ENCODE measurements at places on chromosomes 5 and 9.

- DNase-seq: no peak
Observed at GRCh38 chr9:7287986-7288385, 511.6 kb downstream of the DMAC1 start.

DNA sequence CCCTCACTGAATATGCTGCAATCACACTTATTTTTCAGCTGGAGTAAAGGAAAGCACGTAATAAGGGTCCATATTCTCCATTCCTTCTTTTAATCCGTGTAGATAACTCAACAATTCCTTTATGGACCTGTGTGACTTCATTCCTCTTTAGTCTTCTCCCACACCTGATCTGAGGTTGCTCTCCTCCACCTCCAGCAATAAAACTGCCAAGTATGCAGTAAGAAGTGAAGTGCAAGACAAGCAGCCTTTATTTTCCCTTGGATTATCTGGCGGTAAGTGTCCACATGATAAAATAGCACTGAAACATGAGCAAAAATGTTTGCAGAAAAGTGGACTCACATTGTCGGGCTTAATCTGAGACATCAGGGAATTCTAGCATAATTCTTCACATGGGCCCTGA, 13.8 kb downstream of the DEPDC1B start:
- no peak for DNase-seq

GRCh38 chr5:76763136-76763535, 47.2 kb downstream of the F2R start:
- DNase-seq: no peak

GRCh38 chr9:32260151-32260862, 124.1 kb upstream of the ACO1 start:
- no peak for DNase-seq

- DNase-seq: no peak
Observed at GRCh38 chr9:34493972-34494535, 28.7 kb downstream of the ENHO start.

DNA sequence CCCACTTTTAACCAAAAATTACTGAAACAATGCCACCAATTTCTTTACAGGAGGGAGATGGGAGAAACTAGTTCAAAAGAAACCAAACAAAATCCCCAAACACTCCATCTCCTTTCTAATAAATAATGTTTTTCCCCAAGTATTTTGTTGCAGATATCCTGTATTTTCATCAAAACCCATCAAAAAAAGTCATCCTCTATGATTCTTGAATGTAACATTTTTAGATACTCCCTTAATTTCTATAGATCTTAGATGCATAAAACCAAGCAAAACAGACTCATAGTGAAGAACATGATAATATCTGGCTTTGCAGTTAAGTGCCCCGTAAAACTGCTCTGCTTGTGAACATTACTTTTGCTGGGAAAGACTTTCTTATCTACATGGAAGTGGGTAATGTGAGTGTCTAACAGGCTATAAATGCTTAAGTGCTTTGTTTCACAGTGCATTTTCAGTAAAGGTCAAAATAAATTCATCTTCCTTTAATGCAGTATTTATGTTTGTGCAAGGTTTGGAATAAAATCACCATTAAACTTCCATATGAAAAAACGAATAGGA, 77.3 kb upstream of the TBCA start:
- DNase-seq: no peak

DNA sequence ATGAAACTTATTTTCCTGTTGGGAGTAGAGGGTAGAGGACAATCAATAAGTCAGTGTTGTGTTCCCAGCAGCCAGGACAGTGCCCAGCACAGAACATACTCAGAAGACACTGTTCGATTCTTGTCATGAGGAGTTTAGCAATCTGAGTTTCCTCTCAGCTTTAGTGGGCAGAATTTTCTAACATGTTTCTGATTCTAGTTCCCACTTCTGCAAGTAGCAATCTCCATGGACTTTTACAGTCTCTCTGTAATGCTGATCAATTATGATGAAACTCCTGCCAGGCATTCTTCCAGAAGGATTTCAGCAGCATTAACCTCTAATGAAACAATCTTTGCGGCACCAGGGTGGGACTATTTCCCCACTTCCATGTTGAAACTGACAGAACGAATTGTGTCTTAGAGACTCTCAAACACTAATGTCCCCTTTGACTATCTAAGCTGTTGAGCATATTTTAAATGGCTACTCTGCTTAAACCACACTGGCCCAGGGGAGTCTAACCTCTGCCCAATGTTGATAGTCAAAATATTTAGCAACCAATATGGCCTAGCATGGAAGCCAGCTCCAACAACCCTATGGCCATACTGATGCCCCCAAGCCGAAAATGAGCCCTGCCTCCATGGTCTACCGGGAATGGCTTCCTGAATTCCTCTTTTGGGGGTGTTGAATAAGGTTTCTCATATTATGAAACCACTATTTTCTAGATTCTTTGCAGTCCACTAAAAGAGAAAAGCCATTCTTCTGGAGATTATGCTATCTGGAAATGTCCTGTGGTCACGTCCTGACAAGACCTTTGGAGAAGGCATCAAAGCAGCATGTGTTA, 484.3 kb downstream of the BNC2 start:
- DNase-seq: no peak

DNA sequence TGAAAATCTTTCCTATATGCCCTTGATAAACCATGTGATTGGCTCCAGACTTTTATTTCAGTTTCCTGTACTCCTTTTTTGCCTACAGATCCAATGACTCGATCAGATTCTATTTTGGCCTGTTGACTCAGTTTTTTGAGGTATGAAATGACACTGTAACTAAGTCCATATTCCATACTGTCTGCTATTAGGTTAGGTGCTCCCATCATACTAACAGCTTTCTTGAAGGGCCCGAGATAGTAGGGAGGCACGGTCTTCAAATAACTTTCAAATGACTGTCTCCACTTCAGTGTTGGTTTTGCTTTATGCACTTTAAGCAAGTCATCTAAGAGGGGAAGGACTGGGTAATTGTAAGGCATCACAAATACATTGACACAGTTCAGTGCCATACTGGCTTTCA, 295.4 kb upstream of the DAB2 start:
- no peak for DNase-seq

DNA sequence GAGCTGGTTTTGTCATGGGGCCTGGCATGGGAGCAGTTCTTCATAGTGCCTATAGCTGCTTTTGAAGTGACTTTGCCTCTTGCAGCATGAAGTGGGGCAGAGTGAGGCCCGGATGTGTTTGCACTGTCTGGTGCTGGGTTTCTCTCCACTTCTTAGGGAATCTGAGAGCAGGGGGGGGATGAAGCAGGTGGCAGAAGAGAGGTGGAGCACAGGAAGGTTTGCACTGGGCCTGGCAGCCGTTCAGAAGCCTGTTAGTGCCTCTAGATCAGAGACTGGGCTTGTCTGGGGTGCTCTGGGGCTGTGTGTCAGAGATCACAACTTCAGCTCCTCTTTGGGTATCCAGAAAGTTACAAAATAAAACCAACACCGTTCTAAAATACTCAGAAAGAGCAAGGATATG, 18.4 kb downstream of the USP20 start:
- no peak for DNase-seq

- peak; percentile 95 for DNase-seq
Observed at GRCh38 chr5:5340206-5340729, 82.2 kb upstream of the ICE1 start.

- peak; percentile 19 for DNase-seq
Observed at GRCh38 chr9:36721846-36722588, 149.3 kb downstream of the MELK start.

DNA sequence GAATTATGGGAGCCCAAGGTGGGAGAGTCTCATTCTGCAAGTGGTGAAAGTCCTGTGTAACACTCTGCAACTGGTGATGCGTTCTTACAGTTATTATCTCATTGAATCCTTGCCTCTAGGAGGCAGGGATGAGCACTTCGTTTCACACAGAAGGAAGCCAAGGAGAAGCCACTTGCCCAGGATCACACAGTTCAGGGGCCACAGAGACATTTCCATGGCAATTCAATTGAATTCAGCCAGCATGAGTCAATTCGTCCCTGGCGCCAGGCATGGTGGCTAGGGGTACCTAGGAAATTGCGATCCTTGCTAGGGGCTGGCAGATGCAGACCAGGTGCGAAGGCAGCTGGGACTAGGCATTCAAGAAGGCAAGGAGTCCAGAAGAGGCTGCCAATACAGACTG, 26.2 kb downstream of the LHX2 start:
- DNase-seq: no peak

- DNase-seq: no peak
Observed at GRCh38 chr9:93569621-93570174, 6.7 kb upstream of the PHF2 start.

DNA sequence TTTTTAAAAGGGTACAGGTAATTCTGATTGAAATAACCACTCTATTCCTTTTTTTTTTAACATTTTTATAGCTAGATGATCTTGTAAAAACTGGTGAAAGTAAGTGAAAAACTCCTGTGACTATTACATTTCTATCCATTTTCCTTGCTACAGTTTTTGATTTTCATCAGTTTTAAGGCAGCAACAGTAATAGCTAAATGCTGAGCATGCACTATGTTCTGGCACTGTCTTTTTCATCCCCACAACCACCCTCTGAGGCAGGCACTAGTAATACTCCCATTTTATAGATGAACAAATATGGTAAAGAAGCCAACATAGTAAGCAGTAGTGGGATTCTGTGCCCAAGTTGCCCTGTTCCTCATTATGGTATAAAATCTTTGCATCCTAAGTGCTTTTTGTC, 113.0 kb upstream of the IL7R start:
- DNase-seq: no peak

- DNase-seq: no peak
Observed at GRCh38 chr9:109320331-109320741, 523 bp downstream of the EPB41L4B start.

GRCh38 chr9:18482371-18482770, 8.4 kb downstream of the ADAMTSL1 start:
- DNase-seq: no peak

- DNase-seq: no peak
Observed at GRCh38 chr5:1686016-1686802, 113.4 kb downstream of the MRPL36 start.

DNA sequence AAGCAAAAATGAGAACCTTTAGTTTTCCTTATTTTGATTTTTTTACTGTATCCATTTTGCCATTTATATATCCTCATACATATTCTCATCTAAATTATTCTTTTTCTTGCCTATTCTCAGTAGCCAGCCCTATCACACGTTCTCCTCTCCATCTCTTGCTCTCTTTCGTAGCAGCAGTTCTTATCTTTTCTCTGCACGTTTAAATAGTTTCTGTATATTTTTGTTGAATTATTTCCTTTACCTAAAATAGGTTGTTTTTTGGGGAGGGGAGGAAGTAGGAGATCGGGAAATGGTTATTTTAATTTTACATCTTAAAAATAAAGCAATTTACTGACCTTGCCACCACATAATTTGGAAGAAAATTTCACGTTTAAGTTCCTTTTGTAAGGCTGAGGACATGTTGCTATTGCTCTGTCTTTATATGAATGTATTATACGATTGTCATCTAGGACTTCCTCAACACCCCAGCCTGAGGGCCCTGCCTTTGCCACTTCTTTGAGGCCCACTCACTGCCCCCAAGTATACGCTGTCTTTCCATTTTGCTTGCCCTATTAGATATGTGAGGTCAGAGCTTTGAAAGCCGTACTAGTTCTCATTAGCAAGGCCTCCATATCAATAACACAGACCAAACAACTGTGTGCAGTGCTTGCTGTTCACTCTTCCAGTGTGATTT, 140.3 kb downstream of the GNAQ start:
- DNase-seq: no peak

- no peak for DNase-seq
Observed at GRCh38 chr9:130158001-130158400, 14.2 kb upstream of the NCS1 start.

- no peak for DNase-seq
Observed at GRCh38 chr9:91882627-91883026, 67.4 kb downstream of the ROR2 start.

- DNase-seq: no peak
Observed at GRCh38 chr9:135608999-135609317, 30.4 kb downstream of the GLT6D1 start.

GRCh38 chr5:130251931-130252330, 347.7 kb downstream of the CHSY3 start:
- no peak for DNase-seq

DNA sequence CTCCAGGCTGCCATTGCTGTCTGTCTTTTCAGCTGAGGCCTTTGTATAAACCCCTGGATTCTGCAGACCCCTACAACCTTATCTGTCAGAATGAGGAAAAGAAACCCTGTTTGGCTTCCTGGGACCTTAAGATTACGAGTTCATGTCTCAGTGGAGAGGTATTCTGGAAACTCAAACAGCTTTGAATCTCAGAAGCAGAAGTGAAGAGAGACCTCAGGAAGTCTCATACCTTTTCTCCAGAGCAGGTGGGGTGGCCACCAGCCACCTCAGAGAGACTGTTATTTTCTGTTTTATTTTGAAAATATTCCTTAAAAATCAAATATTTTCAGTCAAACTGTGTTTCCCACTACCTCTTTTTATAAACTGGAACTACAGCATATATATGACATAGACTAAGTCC, 457.5 kb downstream of the TMEM232 start:
- no peak for DNase-seq

DNA sequence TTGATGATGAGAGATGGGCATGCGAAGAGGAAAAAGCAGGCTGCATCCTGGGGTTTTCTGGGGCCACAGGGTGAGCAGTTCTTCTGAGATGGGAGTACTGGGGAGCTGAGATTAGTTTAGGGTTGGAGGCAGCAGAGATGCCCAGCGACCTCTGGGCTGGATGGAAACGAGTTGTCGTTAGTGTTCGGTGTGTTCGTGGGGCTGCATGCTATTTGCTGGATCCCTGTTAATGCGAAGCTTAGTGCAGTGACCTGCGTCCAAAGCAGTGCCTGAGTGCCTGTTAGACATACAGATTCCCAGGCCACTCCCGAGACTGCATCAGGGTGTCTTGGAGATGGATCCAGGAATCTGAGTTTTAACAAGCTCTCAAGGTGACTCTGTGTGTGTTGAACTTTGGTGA, 201.3 kb downstream of the CACNA1B start:
- no peak for DNase-seq

DNA sequence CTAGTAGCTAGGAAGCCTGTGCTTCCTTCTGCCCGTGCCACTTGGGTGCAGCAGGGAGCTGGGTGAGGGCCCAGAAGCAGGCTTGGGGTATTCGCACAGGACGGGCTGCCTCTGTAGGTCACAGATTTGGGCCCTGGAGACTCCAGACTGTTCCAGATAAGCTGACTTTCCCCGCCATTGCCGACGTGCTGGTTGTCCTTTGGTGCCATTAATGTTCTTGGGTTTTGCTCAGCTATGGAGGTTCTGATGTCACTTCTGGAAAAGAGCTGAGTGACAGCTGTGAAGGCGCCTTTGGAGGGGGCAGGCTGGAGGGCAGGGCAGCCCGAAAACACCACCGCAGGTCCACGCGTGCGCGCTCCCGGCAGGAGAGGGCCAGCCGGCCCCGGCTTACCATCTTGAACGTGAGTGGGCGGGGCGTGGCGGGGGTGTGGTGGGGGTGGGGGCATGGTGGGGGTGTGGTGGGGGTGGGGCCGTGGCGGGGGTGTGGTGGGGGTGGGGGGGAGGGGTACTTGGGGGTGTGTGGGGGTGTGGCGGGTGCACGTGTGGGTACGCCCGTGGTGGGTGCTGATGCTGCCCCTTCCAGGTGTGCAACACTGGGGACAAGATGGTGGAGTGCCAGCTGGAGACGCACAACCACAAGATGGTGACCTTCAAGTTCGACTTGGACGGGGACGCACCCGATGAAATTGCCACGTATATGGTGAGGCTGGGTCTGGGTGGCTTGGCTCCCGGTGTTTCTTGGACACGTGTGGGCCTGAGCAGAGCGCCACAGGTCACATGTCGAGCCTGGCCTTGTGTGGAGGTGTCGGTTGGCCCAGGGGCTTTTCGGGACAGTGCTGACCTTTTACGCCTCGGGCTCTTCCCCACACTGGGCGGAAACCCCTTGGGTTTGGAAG, 79.6 kb downstream of the WNK2 start:
- no peak for DNase-seq
